ENCODE measurements at places on chromosomes 12 and 14. TPM values are rescaled to one million over a fixed set of nuclear protein-coding genes. Genes with fewer than 3 reads are reported as not detected.

Gene TAS2R13
- total RNA-seq: 1.7 TPM

GRCh38 chr14:32417956-32418552 is 89.0 kb downstream of the AKAP6 start:
- no peak for DNase-seq

DNA sequence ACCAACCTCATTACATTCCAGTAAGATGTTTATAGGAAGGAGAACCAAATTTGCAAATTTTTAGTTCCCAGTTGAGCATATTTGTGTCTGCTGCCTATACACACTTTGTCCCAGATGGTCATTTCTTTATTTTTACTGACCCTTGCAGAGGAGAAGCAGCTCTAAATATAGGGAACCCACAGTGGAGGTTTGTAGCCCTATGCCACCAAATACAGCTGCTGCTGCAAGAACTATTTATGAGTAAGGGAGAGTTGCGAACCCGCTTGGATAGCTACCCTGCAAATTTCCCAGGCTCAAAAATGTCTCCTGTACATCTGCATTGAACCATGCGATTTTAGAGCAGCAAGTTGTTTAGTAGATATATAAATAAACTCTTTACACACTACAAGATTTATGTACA is 48.2 kb downstream of the NAV3 start:
- DNase-seq: no peak

GRCh38 chr14:73785336-73785833 is 66.2 kb upstream of the PTGR2 start:
- DNase-seq: no peak

DNA sequence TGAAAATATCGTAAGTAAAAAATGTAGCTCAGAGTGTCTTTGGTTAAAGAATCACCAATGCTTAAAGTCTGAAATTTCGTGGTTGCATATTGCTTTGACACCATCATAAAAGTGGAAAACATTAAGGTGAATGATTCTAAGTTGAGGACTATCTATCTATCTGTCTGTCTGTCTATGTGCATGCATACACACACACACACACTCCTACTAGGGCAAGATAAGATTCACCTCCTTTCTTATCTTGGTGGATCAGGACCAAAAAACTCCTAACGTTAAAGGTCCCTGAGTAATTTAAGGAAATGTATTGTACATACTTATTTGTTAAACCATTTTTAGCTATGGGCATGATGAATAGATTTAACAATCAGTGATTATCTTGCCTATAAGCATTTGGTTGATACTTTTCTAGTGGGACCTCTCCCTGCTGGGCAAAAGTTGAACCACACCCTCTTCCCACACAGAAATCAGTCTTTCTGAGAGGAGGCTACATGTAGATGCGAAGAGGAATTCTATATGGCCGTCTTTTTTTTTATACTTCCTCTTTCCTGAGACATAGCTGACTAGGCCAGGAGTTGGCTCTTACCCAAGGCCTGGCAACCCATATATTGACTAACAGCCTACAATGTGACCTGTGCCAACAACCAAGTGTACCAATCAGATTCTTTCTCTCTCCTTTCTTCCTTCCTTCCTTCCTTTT is 19.3 kb upstream of the LLPH start:
- no peak for DNase-seq

- no peak for DNase-seq
These were observed 11.9 kb upstream of the CIPC start for GRCh38 chr14:77086017-77086727.
